ENCODE measurements at places on chromosomes 2 and 18.

DNA sequence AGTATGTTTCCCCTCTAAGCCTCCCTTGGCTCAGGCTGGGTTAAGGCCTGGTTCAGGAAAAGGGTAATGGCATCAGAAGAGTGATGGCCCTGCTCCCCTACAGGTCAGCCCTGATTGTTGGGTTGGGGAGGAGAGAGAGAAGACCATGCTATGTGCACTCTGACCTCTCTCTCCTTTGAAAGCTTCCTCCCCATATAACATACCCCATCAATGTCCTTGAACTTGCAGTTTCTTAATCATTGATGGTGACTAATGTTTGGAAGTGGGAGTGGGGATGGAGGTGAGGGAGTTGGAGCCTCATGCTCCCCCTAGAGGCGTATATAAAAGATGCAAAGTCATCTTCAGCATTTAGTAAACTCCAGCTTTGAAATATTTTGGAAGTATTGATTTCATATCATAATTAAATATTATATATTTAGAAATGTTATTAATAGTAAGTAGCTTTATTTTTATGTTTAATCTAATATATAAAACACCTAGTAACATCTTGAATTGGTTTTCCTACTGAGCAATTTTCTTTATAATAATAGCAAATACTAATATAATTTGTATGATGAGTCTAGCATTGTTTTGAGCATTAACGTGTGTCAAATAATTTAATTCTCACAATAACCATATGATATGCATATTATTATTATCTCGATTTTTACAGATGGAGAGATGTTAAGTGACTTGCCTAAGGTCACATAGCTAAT, 8.8 kb downstream of the PLCL1 start:
- peak; percentile 59 for DNase-seq

DNA sequence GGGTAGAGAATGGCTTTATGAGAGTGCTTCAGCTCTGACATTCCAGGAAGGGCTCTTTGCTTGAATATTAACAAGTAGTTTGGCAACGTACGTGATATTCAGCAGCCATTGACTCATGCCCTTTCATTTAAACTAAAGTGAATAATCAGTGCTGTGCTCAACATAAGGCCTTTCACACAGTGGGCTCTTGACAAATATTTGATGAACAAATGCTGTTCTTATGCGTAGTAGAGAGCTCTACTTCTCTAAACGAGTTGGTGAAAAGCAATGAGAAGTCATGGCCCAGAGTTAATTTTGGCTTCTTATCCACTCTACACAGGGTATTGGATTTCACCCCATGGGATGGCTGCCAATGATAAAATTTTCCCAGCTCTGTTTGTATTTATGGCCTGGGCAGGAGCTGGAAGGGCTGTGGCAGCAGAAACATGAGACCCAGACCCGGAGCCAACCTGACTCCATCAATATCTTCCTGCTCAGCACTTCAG, 338.9 kb downstream of the CCDC85A start:
- peak; percentile 40 for DNase-seq

DNA sequence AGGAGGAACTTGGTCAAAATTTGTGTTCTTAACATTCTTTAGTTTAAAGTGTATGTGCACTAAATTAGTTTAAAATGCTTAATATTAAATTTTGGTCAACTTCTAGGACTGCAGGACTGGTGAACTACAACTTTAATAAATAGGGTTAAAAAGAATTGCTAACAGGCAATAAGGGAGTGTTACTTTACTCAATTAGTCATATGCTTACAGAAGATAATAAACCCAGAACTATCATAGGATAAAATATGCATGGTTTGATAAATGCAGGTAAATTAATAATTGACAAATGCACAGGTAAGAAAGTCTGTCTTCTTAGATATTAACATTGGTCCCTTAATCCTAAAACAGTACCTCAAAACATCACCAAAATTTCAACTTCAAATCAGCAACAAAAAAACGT, 20.6 kb downstream of the FARSB start:
- DNase-seq, result no peak

- DNase-seq, result no peak
Measured at GRCh38 chr2:240782221-240782885, 37.7 kb downstream of the KIF1A start.

DNA sequence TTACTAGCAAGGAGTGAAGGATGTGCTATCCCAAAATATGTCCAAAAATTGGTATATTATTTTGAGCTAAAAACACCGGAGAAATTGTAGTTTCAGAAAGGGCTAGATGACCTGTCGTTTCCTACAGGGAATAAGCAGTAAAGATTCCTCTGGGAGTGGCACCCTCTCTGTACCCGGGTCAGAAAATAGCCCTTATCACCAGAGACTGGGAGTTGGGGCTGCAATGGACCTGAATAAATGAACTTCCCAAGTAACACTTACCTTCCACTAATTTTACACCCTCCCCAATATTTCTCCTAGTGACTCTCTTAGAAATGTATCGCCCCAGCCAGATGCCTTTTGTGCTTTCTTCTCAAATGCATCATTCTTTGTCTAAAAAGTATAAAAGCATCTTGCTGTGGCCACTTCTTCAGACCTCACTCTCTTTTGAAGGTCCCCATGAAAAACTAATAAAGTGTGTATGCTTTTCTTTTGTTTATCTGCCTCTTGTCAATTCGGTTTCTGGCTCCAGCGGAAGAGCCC, 734 bp upstream of the RMC1 start:
- DNase-seq, result no peak

- no peak for DNase-seq
Measured at GRCh38 chr18:32257084-32257785, 67.4 kb downstream of the MEP1B start.

DNA sequence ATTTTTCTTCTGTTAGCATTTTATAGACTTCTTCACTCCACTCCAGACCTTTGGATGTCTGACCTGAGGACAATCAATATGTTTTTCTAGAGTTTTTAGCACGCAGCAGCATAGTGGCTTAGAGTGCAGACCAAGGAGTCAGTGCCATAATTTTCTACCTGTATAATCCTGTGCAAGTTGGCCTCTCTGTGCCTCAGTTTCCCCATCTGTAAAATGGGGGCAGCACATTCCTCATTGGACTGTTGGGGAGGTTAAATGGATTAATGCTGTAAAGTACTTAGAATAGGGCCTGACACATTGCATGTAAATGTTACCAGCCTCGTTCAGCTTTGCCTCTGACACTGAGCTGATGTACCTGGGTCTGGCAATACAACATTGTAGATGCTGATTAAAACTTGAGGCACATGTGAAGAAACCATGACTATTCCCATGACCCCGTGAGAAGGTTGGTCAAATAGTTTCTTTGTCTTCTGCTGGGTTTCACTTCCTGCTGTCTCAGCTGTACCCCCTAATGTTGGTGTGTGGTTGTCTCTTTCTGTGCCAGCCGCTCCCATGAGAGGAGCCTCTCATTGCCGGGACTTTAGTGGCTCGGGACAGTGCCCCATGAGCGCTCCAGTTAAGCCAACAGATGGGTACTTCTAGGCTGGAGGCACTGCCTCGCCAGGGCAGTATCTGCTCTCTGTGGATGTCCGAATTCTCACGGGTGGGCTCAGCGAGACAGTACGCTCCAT, 125.3 kb downstream of the SH3RF3 start:
- DNase-seq, result no peak

DNA sequence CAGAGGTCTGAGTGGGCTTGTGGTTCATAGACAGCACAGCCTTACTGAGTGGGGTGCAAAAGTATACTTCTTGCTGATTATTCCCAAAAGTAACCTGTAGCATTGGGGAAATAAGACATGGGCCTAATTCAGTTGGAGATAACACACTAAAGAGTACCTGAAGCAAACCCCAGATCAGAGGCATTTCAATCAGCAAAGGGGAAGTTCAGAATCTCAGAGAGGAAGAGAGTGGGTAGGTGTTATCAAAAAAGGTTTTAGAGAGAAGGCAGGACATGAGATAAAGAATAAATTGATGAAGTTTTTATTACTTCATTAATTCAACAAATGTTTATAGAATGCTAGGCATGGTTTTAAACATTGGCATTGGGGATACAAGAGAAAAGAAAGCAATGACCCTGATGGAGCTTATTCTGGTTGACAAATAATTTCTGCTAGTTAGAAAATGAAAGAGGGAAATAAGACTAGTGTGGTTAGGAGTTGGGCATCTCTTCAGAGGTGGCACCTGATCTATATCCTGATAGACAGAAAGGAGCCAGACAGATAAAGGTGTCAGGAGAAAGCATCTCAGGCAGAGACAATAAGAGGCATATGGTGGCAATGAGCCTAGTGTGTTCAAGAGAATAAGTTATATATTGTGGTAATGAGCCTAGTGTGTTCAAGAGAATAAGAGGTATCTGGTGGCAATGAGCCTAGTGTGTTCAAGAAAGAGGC, 153.8 kb upstream of the SETBP1 start:
- DNase-seq, result no peak

DNA sequence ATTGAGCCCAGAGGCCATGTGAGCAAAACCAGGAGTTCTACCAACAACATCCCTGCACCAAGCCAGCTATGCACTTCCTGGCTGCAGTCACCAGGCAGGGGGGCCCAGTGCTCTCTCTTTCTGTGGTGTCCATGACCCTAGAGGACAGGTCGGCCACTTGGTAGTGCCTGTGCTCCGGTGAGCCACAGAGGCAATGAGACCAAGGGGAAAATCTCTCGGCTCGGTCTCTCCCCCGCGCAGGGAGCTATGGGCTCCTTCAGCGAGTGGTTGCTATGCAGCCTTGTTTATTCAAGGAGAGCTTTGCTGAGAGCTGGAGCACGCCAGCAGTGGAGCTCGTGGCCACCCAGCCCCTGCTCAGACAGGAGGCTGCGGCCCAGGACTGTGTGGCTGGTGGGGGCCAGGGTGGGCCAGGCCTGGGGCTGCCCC, at the start of gene TOGARAM2:
TSS of gene TOGARAM2 (plus strand) at position 283 of the 426 bp plus-strand sequence. CDS start 13,537 bp downstream, outside the sequence.
- DNase-seq, result peak; percentile 22

GRCh38 chr2:169386722-169387121, 24.4 kb upstream of the LRP2 start:
- DNase-seq, result no peak

DNA sequence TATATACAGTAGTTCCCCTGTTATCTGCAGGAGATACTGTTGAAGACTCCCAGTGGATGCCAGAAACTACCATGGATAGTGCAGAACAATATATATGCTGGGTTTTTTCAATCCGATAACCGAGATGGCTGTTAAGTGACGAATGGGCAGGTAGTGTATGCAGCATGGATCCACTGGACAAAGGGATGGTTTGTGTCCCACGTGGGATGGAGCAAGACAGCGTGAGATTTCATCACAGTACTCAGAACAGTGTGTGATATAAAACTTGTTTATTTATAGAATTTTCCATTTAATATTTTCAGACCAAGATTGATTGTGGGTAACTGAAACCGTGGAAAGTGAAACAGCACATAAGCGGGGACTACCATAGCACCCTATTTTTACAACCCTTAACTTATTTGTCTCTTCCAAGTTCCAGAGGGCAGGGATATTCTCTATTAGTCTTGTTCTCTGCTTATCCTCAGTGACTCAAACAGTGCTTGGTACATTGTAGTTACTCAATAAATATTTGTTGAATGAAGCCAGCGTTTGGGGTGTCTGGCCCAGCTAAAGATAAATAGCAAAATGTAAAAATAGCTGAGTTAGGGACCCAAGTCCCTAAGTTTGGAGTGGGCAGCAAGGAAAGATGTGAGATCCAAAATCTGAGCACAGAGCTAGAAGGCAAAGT, 50.0 kb downstream of the RHBDD1 start:
- no peak for DNase-seq

- peak; percentile 34 for DNase-seq
Measured at GRCh38 chr2:215929602-215930335, 83.6 kb downstream of the MREG start.

GRCh38 chr2:133420788-133421187, 147.5 kb downstream of the NCKAP5 start:
- no peak for DNase-seq

DNA sequence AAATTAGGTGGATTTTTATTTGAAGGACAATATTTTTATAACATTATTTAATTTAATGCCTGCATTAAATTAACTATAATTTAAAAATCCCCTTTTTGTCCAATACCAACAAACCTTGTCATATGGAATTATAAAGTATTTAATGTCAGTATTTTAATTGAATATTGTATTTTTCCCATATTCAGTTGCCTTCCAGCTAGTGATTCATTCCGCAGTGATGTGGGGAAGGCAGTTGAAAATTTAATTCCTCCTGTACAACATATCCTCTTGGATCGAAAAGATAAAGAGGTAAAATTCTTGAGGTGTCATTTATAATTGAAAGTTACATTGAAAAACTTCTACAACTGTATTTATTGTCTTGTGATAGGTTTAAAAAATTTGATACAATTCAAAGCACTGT, 40.4 kb downstream of the WDR7 start:
- DNase-seq, result no peak

GRCh38 chr18:9109523-9109922, 7.0 kb downstream of the NDUFV2 start:
- DNase-seq, result peak; percentile 37

DNA sequence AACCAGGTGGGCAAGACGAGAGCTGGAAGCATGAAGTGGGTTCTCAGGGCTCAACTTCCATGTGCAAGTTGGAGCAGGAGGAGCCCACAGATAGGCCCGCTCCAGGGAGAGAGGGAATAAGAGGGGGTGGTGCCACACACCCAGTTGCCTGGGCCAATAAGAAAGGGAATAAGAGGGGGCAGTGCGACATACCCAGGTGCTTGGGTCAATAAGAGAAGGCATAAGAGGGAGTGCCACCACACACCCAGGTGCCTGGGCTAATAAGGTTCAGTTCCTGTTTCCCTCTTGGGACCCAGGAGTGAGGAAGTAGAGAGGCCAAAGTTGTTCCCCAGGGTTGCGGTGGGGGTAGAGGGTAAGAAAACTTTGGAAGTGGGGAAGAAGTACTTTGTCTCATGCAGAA, 127.5 kb downstream of the LAMA3 start:
- DNase-seq, result no peak

- DNase-seq, result no peak
Measured at GRCh38 chr2:198597648-198598047, 793.3 kb downstream of the PLCL1 start.

- peak; percentile 89 for DNase-seq
Measured at GRCh38 chr2:223549215-223549614, 52.9 kb downstream of the SCG2 start.

DNA sequence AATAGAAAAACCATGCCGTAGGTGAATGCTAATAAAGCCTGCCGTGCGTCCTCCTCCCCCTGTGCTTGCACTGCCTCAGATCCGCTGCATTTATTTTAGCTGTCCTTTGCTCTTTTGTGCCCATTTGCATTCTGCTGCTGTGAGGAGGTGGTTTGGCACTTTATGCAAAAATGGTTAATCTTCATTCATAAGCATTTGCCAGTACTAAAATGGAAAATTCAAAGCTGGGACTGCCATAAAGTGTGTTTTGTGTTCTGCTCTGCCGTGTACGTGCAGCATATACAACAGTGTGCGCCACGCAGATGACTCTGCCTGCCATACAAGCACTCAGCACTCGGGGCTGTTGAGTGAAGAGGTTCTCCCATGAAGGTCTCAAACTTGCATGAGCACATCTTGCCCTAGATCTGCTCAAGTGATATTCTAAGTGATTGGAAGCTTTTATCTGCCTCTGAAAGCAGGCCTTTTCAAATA, 73.6 kb downstream of the SPATS2L start:
- DNase-seq, result no peak

DNA sequence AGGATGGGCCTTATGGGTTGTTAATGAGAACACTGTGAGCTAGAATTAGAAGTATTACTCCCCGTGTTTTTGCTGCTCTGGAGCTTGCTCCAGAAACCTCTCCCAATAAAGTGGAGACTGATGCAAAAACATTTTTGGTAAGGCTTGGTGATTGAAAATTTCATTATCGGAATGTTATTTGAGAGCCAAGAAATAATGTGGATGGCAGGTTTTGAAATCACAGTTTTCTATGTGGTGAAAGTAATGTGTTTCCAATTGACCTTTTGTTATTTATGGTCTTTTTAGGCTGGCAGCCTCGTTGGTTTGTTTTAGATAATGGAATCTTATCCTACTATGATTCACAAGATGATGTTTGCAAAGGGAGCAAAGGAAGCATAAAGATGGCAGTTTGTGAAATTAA, 5.1 kb downstream of the PLEKHA3 start:
- DNase-seq, result no peak

- no peak for DNase-seq
Measured at GRCh38 chr18:28718696-28719095, 541.8 kb upstream of the CDH2 start.
